ENCODE measurements at places on chromosomes 12 and 14.

GRCh38 chr12:78115889-78116288 lies 285.2 kb downstream of the NAV3 start:
- no peak for DNase-seq

DNA sequence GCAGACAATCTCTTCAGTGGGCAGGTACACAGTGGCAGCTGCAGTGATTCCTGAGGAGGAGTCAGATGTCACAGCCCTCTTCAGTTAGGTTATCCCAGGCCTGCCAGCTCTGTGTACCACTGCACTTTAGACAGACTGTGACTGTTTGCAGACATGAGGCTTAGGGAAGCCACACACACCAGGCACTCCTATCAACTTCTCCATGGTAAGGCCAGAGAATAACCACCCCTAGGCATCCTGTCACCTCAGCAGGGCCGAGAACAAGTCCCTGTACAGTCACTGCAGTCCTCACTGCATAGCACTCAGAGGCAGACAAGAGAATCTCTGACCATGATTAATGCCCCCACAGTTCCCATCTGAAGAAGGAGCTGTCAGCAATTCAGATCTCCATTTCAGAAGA lies 296.5 kb downstream of the GALC start:
- DNase-seq, result no peak

- DNase-seq, result no peak
These were observed 25.8 kb downstream of the CDC42BPB start for GRCh38 chr14:103031566-103031911.

DNA sequence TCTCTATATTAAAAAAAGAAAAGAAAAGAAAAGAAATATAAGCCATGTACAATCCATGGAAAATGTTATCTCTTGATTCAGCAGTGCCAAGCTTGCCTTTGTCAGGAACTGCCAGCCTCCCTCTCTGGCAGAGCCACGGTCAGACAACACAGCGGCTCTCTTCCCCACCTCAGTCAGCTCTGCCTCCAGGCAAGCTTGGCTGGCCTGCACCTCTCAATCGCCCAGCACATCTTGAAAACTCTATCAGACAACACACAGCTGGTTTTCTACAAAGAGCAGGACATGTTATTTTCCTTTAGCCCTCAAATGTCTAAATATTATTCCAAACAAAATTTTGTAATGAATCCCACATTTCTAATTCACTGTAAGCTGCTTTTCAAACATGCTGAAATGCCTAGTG lies 20.0 kb upstream of the GCH1 start:
- DNase-seq, result no peak

- no peak for DNase-seq
These were observed 179.1 kb downstream of the KIF26A start for GRCh38 chr14:104317492-104317805.

GRCh38 chr12:111100003-111100402 lies 179.6 kb upstream of the MYL2 start:
- DNase-seq, result no peak

DNA sequence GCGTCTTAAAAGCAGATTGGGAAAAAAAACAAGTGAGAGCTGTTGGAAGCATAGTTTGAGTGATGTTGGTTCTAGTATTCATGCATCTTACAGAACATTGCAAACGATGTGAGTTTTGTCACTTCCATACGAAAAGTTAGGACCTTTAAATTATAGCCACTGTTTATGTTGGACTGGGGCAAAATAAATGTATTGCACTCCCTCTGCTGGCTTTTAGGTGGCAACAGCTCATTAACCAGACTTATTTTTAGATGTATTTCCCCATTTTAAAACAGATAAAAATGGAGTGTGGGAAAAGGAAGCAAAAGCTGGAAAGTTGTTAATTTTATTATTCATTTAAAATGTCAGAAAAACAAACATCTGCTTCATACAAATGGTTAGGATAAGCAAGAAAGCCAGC lies 111.9 kb downstream of the LGR5 start:
- no peak for DNase-seq
